ENCODE measurements at places on chromosomes 6 and 20.

GRCh38 chr20:688809-689212 is 13.2 kb upstream of the SCRT2 start:
- no peak for DNase-seq

GRCh38 chr6:111105578-111105977 is 18.3 kb downstream of the SLC16A10 start:
- DNase-seq = peak; percentile 68

GRCh38 chr20:13009682-13010406 is 1.1 kb downstream of the SPTLC3 start:
- peak; percentile 88 for DNase-seq

- no peak for DNase-seq
Measured at GRCh38 chr20:48530957-48531356, 296.8 kb downstream of the PREX1 start.

DNA sequence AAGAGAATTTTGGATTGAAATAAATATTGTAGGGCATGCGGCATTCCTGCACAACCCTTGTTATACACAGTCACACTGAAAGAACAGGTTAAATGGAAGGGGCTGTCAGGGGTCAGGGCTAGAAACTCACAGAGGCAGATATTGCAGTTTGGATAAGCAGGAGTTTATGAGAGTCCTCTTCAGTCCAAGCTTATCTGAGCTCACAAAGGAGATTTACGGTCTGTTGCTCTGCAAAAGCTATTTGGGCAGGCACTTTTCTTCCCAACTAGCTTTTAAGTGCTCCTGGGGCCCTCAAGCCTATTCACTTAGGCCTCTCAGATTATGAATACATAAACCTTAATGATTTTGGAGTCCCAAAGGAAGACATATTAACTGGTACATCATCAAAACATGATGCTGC is 156.2 kb downstream of the SOX4 start:
- DNase-seq = no peak

DNA sequence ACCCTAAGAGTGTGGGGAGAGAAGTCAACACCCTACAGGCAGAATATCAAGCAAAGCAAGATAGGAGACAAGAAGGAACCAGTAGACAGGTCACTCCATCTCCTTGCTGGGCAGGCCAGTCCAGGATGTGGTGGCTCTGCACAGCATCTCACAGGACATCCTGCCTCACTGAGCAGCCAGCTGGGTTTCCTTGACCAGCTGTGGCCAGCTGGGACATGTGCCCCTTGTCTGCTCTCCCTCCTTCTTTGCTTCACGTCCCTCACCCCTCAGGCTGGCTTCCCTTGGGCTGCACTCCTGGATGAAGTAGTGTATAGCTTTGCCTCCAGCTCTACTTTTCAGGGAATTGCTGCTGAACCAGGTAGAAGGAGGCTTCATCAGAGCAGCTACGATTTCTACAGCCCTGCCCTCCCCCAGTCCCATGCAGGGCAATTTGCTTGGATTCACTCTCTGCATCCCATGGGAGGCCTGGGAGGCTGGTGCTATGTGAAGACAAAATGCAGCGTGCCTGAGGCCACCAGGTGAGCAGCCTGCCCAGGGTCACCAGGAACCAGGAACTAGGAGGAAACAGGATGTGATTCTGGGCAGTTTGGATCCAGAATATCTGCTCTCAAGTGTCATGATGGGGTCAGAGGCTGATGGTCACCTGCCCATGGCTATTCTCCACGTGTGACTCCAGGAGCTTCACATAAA is 110.0 kb upstream of the PMEPA1 start:
- no peak for DNase-seq

DNA sequence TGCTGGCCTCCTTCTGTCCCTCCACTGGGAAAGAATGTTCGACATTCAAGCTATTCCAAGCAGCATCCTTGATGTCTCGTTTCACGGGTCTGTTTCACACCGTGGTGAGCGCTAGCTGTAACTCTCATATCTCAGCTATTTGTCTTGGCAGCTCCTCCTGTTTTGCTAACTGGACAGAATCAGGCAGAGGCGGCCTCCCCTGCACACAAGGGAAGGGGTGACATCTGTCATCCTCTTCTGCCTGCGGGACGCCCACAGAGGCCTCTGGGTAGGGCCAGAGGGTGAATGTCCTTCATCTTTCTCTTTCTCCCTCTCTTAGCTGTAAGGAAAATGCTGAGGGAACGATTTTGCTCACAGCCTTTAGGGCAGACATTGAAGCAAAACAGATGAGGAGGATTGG is 232.8 kb upstream of the GMDS start:
- DNase-seq = no peak

- DNase-seq = no peak
Measured at GRCh38 chr20:56228021-56228420, 20.5 kb upstream of the MC3R start.

DNA sequence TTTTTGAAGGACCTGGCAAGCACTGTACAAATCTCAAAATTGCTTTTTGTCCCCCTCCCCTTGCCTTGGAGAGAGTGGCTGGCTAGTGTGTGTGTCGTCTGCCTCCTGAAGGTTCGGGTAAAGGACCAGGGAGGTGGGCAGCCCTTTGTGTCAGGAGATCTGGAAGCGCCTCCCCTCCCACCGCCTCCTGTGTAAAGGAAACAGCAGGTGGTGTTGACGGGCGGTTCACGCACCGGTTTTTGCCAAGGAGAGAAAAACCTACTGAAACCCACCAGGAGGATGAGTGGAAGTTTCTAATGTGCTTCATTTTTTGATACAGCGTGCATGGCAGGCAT is 1.2 kb downstream of the ENTPD6 start:
- DNase-seq = no peak

GRCh38 chr20:14142171-14142570 is 146.9 kb downstream of the MACROD2 start:
- DNase-seq = no peak

- peak; percentile 28 for DNase-seq
Measured at GRCh38 chr6:135938576-135939207, 87.2 kb downstream of the PDE7B start.

GRCh38 chr20:44886266-44886651 is 754 bp downstream of the YWHAB start:
- DNase-seq = peak; percentile 23

DNA sequence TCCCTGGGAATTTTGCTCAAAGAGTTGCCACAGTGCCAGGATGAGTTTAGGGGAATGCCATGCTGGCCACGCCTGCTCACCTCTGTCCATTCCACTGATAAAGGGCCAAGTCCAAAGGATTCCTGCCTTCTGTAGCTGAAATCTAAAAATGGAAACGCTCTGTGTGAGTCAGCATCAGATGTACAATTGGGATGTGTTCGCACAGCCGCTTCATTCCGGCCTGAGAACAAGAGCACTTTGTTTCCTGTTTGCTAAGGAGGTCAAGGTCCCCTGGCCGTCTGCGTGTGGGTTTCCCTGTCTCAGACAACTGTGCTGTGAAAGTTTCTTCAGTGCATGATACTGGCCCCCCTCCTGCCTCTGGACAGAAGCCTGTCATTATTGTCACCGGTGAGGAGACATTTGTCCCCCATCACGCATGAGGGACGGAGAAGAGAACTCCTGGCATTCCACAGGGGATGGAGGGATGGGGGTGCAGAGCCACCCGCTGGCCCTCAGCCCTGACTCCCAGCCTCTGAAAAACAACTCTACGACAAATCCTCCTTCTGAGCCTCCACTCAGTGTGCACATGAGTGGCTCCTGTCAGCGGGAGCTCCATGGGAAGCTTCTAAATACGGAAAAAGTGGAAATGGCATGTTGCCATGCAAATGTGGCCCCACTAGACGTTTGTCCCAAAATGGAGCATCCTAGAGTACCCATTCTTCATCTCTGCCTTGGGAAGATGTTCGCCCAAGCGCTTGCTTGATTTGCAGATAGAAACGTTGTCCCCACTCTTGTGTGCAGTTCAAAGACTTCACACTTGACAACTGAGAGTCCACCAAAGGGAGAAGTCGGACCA is 143.5 kb upstream of the AFDN start:
- no peak for DNase-seq

DNA sequence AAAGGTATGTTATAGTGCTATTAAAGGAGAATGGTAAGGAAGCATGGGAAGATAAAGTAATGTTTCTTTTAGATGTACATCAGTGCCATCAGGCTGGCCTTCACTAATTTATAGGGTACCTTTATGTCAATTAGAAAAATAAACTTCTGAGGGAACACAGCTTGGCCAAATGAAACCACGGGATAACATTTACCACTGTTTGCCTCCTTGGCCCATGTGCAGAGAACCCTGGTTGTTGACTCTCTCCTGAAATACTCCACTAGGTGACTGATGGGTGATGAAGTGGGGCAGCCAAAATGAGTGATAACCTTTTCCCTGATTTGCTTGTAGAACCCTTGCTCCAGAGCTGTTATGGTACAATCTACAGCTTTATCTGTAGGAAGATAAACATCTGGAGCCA is 9.5 kb downstream of the TRIM38 start:
- no peak for DNase-seq

- no peak for DNase-seq
Measured at GRCh38 chr6:145819994-145820393, 5.4 kb upstream of the FBXO30 start.

DNA sequence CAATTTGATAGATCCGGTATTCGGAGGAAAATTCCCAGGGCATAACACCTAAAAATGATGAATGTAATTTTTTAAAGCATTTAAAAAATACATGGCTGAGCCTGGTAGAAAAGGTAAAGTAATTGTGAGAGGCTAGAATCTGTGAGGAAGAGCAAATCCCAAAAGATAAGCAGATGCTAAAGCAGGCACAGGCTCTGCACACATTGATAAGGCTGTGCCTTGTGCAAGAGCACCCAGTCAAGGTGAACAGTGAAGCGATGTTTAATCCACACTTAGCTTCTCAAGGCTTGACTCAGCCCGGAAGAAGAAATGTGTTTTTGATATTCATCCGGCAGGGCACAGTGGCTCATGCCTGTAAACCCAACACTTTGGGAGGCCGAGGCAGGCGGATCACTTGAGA is 5.1 kb upstream of the EPB41L2 start:
- no peak for DNase-seq

DNA sequence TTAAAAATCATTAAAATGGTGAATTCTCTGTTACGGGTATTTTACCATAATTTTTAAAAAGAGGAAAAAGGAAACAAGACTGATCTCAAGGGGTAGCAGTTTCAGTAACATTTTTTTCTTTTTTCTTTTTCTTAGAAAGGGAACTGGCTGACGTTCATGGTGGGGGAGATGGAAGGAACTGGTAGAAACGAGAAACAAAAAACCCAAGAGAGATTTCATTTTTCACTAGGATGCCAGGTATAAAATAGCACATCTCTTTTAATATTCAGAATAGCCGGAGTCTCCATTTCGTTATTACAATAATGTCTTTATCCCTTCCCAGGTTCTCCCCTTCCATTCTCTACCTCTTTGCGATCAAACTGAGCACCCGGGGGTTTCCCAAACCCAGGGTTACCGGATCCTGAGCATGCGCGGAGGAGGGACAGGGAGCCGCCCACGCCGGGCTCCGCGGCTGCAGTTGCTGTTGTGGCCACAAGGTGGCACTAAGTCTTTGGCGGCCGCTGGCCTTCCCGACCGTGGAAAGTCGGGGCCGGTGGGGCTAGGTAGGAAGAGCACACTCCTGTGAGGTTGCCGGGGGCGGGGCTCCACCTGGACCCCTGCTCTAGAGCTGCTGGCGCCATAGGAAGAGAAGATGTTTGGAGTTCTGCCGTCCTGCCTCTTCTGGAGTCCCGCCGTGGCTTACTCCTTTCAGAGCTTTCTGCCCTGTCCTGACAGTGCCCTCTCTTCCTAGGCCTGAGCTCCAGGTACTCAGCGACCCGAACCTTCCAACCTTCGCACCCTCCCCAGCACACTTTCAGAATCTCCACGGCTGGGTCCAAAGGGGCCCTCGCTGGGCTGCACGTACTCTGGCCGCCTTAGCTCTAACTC is 146.8 kb downstream of the SH3BGRL2 start:
- peak; percentile 95 for DNase-seq

DNA sequence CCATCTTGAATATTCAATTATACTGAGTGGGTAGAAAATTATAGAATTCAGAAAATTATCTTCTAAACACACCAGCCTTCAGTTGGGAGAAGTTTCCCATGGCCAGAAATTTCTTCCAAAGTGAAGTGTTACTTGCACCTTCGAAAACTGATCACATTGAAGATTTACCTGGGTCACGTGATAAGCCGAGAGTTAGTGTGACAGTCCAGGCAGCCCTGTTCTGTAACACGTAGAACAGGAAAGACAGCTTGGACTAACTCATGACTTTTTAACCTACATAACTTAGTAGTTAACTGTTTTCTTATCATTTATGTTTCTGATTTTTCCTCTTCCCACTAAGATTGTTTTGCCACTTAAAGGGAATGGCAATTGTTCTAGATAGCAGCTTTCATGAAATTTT is 118.3 kb upstream of the MTHFD1L start:
- no peak for DNase-seq

DNA sequence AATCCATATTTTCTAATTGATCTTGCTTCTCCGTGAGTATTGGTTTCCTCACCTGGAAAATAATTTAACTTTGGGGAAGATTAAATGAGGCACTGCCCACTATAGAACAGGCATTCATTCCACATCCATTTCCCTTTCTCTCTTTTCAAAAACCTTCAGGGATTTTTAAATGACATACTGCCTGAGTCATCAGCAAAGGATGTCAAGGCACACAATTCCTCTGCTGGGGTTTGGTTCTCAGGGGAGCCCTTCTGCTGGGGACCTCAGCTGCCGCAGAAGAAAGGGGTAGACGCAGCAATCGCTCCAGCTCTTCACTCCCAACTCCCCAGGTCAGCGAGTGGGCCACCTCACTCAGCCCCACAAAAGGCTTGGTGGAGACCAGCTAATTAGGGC is 90.7 kb upstream of the BACH2 start:
- no peak for DNase-seq

- no peak for DNase-seq
Measured at GRCh38 chr6:6769466-6769865, 180.9 kb downstream of the LY86 start.

- DNase-seq = no peak
Measured at GRCh38 chr6:6330407-6330806, 9.9 kb upstream of the F13A1 start.

GRCh38 chr20:24148372-24148771 is 159.8 kb upstream of the GGTLC1 start:
- peak; percentile 58 for DNase-seq

DNA sequence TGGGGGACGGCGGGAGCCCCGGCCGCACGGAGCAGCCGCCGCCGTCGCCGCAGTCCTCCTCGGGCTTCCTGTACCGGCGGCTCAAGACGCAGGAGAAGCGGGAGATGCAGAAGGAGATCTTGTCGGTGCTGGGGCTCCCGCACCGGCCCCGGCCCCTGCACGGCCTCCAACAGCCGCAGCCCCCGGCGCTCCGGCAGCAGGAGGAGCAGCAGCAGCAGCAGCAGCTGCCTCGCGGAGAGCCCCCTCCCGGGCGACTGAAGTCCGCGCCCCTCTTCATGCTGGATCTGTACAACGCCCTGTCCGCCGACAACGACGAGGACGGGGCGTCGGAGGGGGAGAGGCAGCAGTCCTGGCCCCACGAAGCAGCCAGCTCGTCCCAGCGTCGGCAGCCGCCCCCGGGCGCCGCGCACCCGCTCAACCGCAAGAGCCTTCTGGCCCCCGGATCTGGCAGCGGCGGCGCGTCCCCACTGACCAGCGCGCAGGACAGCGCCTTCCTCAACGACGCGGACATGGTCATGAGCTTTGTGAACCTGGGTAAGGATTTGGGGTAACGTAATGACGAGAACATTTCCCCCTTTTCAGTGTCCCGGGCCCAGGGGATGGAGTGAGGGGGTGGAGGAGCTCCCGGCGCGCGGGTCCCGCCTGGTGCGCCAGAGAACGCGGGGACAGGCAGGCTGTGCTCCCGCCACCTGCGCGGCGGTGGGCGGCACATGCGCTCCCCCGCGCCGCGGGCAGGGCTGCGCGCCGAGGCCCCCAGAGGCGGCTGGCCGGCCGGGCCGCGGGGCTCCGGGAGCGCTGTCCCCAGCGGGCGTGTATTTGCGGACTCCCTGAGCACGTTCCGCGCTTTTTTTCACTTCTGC is 1.4 kb downstream of the BMP6 start:
- DNase-seq = peak; percentile 26

Data from suppressor macrophage treated with lipopolysaccharide for 4 hours (primary cell).